NCI-H460 (cell line): ENCODE measurements at places on chromosomes 5 and 9. TPM values are rescaled to one million over a fixed set of nuclear protein-coding genes. Genes with fewer than 3 reads are reported as not detected.

The FSD1L gene
- total RNA-seq: 4.0 and 6.2 TPM in 2 replicates

The POLK gene
- 31.6 and 35.1 TPM in 2 replicates for total RNA-seq

The CAPSL gene
- total RNA-seq: not detected in 2 replicates

DNA sequence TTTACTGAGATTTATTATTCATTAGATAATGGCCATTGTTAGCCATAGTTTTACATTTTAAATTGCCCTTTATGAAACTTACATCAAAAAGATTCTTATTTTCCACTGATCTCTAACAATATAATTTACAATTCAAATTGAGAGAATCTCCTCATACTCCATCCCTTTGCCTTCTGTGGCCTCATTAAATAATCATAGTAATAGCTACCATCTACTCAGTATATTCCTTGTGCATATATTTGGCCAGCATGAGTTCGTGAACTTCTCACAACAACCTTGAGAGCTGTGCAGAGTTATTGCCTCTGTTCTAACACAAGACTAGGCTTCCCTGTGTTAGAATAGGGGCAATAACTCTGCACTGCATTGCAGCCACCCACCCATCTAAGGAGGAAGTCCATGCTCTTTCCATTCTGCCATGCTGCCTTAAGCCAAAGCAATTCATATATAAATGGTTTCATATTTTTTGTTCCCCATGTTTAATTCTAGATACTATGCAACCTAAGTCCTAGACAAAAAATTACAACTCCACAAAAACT, 99.1 kb downstream of the ADAMTSL1 start:
- no peak for DNase-seq

GRCh38 chr5:145661737-145662485, 173.2 kb downstream of the PRELID2 start:
- no peak for DNase-seq

- DNase-seq: no peak
Observed at GRCh38 chr5:133977161-133977787, 8.8 kb upstream of the C5orf15 start.

DNA sequence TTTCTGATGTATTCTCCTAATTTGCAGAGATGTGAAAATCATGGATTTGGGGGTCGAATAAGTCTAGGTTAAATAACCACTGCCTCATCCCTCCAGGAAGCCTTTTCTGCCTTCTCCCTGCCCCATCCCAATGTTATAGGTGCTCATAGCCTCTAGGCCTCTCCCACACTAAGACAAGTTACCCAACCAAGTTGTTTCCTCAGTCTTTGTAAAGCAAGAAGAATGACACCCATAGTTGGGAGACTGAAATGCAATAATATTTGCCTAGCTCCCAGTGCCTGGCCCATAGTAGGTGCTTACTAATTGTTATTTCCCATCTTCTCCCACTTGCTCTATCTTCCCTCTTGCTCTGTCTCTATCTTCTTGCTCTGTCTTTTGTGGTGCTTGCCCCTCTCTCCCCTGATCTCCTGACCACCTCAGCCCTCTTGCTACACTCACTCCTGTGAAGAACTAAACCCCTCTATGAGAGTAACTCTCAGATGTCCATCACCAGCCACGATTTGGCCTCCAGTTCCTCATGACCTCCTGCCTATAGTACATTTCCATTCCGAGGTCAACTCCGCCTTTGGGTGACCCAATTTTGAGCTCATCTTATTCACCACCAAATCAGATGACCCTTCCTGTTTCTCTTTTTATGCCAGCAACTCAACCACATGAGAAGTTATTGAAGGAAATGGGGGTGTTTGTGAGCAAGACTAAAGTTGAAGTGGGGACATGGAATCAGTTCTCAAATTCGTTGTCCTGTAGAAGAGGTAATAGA, 7.0 kb downstream of the AFAP1L1 start:
- DNase-seq: no peak

DNA sequence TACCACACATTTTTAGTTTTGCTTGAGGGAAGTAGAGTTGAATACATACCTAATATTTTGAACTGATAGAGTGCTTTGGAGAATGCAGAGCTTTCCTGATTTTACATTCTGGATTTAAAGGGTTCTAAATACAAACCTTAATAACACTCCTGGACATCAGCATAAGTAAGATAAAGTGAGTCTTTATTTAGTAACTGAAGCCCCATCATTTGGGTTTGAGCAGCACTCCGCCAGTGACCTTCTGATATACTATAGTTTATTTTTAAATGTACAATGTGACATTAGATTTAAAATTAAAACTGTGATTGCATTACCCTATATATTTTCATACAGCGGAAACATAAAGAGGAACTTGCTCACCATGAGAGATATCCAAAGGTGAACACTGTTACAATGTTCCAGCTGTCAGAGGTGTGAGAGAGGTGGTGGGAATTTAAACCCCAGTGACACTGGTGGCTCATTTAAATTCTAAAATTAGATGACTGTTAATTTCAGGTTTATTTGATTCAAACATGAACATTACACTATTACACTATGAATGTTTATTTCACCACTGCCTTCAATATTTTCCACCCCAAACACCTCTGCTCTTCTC, 203.0 kb upstream of the PCSK5 start:
- DNase-seq: no peak

DNA sequence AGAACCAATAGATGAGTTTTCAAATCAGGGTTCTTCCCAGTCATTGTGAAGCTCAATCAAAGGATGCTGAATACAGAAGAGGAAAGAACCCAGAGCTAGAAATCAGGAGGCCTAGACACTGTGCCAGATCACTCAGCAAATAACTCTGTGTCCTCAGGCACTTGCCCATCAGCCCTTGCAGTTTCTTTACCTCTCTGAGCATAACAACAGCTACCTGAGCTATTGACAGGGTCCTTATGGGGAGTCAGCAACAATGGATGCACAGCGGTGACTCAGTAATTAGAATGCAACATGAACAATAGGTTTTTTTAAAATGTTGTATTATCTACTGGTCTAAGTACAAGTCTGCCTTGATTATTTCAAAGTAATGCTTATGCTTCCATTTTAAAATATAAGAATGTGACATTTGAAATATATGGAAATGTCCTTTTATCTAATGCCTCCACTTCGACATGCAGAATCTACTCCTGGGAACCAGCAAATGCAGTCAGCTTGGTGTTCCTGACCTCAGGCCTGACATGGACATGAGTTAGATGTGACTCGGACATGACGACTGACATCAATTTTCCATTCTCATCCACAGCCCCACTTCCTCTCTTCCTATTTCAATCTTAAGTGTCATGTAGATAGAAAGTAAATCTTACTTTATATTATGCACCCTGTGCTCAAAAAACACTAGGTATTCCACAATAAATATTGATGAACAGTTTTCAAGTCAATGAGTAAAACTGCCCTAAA, 155.0 kb downstream of the TLE1 start:
- DNase-seq: no peak

DNA sequence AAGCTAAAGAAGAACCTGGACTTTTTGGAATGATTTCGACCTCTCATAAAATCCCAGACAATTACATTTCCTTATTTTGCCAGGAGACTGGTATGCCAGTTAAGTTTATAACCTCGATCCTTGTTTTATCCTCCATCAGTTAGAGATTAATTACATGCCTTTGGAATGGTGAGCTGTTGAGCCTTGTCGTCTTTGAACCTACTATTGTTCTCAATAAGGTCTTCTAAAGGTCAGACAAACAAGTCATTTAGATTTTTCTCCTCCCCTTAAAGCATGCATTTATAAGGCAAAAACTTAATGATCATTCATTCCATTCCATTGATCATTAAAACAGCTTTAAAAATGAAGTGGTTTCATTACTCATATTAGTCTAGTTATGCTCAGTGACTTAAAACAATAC, 304.9 kb downstream of the DOCK8 start:
- no peak for DNase-seq

DNA sequence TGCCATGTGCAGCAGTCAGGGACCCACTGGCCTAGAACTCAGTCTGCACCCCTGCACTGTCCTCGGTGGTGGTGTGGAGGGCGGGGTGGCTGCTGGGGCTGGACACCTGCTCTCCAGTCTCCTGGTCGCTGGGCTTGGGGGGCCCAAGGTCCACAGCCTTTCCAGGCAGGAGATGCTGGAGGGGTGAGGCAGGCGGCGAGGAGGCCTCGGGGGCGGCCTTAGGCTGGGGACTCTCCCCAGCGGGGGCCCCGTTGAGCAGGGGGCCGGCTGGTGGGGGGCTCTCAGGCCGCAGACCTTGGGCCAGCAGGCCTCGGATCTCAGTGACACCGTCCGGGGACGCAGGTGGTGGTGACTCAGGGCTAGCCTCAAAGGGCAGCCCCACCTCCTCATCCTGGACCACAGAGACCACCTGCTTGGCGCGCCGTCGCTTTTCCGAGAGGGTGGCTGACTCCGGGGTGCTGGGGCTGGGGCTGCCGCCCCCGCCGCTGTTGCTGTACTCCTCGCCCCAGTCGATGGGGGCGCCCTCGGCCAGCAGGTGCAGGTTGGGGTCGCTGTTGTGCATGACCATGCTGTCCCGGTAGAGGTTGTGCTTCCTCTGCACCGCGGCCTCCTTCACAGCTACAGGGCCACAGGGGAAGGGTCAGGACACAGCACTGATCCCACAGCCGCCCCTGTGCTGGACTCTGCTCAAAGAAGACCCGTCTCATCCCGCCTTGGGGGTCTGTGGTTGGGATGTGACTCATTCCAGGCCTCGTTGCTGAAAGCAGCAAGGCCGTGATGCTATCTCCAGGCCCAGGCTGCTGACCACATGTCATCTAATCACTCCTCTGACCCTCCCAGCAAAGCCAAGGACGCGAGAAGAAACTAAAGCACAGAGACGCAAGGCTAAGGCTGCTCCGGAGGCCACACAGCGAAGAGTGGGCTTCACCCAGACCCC, 55.8 kb downstream of the LRSAM1 start:
- no peak for DNase-seq

GRCh38 chr5:112794410-112794809, 56.7 kb downstream of the APC start:
- DNase-seq: no peak

DNA sequence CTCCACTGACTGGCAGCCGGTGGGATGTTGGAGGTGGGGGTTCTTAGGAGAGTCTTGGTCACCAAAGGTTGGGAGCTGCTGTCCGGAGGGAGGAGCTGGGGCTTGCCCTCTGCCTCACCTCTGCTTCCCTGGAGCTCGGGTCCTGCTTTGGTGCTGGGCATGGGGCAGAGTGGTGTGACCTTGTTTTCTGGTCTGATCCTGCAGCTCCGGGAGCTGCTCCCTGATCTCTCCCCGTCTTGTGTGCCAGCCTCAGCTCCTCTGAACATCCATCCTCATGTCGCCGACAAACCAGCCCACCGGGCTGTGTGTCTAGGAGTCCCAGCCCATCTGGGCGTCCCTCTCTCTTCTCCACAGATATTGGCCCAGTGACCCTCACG, 18.7 kb downstream of the HMCN2 start:
- DNase-seq: no peak

- DNase-seq: no peak
Observed at GRCh38 chr5:169881702-169882303, 98.5 kb downstream of the INSYN2B start.

- DNase-seq: no peak
Observed at GRCh38 chr5:132510076-132510475, 19.5 kb upstream of the IRF1 start.

GRCh38 chr5:103721183-103721582, 158.6 kb upstream of the NUDT12 start:
- no peak for DNase-seq

DNA sequence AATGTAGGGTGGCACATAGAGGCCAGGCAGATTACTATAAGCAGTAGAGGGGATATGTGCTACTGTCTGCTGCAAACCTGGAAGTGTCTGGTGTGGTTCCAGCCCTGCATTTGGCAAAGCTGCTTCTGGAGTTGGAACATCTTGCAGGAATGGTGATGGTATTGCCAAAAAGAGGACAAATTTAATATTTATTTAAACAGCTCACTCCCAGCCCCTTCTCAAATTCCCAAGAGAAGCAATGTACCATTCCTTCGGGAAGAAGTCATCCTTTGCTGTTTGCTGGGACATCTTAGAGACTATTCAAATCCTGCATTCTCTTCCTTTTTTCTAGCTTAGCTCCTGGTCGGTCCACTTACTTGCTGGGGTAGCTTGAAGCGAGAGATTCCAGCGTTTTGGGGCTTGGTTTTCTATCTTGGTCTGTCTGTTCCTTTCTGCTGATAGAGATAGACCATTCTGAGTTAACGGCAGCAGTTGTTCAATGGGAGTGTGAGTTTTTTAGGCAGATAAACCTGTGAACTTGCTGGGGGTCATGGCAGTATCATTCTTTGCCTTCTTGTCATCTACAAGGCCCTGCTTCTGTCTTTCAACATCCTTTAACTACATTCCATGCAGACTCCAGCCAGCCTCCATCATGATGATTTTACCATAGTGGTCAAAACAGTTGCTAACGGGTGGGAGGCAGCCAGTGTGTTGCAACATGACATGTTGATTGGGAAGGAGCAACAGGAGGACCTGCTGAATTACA, 69.9 kb downstream of the RCL1 start:
- DNase-seq: no peak

DNA sequence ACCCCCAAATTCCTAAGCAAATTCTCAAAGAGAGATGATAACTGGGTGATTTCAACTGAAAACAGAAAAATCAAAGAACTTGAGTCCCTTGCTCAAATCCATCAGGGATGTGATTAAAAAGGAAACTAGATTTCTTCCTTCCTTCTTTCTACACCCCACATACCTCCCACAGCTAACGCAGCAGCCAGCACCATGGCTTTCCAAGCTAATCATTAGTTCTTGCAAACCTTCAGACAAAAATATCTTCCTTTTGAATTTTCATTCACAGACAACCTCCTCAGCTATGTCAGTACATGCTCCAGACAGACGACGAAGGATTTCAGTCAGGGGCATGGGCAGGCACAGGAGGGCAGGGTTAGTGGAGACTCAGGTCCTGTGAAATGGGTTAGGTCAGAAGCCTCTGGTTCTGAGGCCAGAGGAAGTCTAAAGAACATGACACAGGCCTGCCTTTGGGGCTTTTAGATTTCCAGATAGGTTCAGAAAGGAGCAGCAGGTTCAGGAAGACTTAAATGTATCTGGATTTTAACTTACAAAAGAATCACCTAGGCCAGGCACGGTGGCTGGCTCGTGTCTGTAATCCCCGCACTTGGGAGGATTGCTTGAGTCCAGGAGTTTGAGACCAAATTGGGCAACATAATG, 173.7 kb upstream of the NFIB start:
- DNase-seq: no peak
